ENCODE measurements at places on chromosomes 5 and 9.

GRCh38 chr9:128249908-128250838, 25.6 kb downstream of the GOLGA2 start:
- peak; percentile 99 for DNase-seq

DNA sequence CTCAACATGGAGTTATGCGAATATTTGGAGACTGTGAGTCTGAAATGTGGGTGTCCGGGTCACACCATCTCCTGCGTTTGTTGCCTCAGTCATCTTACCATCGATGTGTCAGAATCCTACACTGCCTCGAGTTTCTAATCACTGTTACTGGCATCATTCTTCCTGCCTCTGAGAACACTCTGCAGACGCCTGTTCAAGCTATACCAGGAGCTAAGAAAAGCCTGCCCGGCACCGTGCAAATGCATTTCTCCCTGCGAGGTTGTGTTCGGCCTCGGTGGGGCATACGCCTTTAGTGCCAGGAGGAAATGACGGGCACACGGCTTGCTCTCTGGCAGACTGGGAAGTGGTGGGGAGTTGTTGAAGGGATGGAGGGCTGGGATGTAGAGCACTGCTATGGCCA, 31.2 kb upstream of the SLC25A51 start:
- DNase-seq, result no peak

DNA sequence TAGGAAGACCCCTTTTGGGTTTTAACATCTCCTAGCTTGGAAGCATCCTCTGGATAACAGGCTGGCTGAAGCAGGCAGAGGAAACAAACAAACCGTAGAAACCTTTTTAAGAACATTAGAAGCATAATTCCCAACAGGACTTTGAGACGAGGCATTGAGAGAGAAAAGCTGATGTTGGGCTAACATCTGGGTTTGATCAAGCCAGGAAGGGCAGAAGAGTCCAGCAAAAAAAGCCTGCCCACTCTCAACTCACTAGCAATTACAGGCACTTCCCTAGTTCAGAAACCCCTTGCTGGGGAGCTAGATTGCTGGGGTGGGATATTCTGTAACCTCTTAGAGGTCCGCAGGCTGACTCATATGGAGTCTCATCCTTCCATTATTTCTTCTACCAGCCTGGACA, 75.4 kb upstream of the CTNNA1 start:
- no peak for DNase-seq

- DNase-seq, result peak; percentile 53
Measured at GRCh38 chr5:131068893-131069643, 96.0 kb downstream of the HINT1 start.

DNA sequence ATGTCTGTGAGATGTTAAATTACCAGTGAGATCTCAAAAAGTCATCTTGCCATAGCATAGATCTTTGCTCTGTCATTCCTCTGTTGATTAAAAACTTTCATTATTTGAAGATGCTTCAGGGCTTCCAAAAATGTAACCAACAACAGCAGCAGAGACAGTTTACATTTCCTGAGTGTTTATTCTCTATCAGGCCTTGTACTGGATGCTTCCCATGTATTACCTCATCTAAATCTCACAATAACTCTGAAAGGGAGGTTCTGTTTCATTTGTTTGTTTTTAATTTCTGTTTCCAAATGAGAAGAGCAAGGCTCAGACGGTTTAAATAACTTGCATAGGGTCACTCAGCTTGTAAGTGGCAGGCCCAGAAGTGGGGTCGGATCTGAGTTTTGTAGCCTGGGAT, 45.2 kb downstream of the MRRF start:
- no peak for DNase-seq

GRCh38 chr5:164909673-164910072, 1404.3 kb downstream of the MAT2B start:
- DNase-seq, result no peak

GRCh38 chr9:5879419-5880181, 11.1 kb upstream of the MLANA start:
- DNase-seq, result no peak

DNA sequence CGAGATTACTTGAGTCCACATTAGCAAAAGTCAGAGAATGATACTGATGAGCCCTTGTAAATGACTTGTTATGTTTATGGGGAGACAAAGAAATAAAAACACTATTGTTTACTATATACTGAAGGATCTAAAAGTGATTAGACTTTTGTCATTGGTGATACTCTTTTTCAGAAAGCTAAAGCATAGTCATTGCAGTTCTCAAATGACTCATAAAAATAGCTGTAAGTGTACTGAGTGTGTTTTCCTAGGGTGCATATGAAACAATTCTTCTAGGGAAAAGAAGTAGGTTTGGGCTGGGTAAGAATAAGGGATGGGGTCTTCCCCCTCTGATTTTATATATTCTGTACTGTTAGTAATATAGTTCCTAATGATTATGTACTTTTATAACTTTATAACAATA, 32.6 kb downstream of the WDR36 start:
- DNase-seq, result no peak

DNA sequence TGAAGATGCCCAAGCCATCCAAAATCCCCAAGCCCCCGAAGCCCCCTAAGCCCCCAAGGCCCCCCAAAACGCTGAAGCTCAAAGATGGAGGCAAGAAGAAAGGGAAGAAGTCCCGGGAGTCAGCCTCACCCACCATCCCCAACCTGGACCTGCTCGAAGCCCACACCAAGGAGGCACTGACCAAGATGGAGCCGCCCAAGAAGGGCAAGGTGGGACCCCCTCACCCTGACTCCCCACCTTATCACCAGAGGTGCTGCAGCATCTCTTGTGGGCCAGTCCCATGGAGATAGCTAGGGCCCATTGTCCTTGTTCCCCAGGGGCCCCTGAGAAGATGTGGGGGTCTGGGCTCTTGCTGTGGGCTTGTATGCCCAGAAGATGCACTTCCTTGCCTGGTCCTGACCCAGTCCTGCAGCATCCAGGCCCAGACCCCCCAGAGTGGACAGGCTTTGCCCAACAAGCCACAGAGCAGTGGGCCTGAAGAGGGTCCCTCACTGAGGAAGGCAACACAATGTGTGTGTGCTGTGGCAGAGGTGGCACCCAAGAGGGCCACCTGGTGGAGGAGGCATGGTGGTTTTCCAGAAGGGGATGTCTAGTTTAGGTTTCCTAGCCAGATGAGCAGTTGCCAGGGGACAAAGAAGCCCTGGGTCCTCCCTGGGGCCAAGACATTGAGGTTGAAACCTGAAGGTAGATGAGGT, 84.1 kb downstream of the PHF2 start:
- no peak for DNase-seq

- DNase-seq, result no peak
Measured at GRCh38 chr5:135467051-135467625, 15.0 kb upstream of the TIFAB start.

DNA sequence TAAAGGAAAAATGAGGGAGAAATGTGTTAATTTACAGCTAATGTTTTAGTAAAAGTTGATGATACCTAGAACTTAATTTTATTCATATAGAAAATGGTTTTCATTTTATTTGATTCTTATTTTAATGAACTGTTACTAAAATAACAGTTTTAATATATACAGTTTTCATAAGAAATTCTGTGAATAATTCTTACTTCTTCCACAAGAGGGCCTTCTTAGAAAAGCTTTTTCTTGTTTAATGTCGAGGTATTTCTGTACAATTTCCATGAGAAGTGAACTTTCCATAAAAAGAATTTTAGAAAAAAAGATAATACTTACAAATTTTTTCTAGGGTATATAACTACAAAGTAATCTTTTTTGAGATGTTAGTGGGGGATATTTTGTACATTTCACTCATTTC, 73.9 kb downstream of the KLF9 start:
- DNase-seq, result no peak

DNA sequence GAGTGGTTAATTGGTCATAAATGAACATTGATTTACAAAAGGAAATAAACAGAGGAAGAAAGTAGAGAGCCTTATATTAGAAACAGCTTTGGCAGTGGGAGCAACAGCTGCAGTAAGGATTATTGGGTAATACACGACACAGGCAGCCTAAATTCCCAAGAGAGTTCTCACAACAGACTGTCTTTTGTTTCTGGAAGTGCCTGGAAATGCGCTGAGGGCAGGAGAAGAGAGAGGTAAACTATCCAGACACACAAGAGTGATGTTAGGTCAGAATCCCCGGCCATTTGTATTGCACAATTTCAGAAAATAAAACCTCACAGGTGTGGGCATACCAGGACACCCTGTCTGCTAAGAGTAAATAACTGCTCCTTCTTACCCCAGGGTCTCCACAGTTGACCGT, 450.4 kb upstream of the CTNND2 start:
- no peak for DNase-seq

DNA sequence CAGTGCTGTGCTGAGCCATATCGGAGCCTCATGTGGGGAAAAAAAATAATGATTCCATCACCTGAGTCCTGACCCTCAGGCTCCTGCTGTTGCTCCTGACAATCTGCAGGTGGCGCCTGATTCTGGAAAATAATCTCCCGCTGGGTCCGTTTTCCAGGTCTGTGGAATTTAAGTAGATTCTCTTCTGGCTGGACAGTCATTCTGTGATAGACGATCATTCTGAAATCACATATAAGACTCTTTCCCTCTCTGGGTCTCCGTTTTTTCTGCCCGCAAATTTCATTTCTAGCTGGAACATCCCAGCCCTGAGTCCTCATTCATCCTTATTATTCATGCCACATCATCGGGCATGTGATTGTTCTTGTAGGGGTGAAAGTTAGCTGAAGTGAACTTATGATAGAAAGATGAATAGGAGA, 22.1 kb upstream of the STXBP1 start:
- no peak for DNase-seq

GRCh38 chr5:174717826-174718455, 6.4 kb upstream of the MSX2 start:
- no peak for DNase-seq

DNA sequence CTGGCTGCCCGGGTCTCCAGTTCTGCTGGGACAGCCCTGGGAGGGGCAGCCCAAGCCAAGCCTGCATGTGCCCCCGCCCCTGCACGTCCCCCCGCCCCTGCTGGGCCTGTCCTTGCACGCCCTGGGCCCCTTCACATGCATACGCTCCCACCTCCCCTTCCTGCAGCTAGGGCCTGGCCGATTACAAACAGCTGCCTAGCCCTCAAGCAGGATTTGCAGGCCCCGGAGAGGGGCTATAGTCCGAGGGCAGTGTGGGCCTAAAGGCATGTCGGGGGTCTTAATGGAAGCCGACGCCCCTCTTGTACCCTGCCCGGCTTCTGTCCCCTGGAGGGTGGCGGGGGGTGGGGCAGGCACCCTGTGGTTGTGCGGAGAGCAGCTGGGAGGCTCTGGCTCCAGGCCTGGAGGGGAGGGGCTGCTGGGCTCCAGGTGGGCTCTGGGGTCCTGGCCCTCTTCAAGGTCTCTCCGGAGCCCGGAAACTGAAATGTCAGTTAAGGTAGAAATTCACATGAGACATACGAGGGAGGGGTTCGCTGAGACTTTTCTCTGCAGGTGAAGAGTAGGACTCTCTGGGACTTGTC, 16.9 kb downstream of the COL5A1 start:
- DNase-seq, result no peak

- DNase-seq, result no peak
Measured at GRCh38 chr9:110545705-110546104, 33.8 kb downstream of the SVEP1 start.

DNA sequence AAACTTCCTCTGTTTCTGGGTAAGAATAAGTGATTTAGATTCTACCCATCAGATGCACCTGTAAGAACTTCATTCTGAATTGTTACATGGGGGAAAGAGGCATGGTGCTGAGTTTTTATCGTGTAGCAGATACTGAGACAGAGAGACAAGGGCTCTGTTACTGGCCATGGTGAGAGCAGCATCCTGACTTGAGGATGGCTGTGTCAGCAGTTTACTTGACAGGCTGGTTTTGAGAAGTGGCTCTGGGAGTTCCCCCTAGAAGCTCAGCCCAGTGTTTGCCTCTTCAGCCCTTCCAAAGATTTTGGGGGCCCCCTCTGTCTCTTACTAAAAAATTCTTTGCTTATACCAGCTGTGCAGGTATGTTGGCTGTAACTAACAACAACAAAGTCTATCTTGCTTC, 510.5 kb downstream of the LRRC70 start:
- no peak for DNase-seq

DNA sequence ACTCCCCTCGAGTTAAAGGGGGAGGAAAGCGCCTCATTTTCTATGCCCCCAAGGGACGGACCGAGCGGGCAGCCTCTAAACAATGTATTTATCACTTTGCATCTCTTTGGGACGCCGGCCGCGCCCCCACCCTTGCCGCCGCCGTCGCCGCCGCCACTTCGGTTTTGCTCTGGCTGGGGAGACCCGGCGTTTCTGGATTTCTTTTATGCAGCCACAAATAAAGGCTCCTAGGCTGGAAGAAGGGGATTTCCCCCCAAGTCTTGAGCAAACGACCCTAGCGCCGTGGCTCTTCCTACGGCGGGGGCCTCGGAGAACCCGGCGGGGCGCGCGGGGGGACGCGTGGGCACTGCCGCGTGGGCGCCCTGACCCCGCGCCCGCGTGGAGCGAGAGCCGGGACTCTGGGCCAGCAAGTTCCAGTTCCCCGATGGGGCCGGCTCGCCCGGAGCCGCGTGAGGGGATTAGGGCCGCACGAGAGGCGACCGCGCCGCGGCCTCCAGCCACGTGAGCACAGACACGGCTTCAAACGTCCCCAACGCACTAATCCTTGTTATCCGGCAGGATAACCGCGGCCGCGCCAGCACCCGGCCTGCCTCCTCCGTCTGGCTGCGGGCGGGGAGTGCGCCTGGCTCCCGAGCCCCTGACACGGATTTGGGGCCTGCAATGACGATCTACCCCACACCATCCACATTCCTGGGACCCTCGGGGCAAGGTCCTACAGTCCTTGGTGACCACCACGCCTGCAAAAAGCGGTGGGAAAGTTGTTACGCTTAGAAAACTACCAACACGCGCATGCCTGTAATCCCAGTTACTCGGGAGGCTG, 7.9 kb upstream of the NEUROG1 start:
- DNase-seq, result no peak

GRCh38 chr9:98438666-98439065, 183.2 kb upstream of the TBC1D2 start:
- no peak for DNase-seq

- DNase-seq, result no peak
Measured at GRCh38 chr5:106661866-106662265, 1008.9 kb downstream of the EFNA5 start.

- DNase-seq, result no peak
Measured at GRCh38 chr9:1007312-1007711, 30.9 kb downstream of the DMRT3 start.

- no peak for DNase-seq
Measured at GRCh38 chr9:7794196-7794595, 5.4 kb downstream of the DMAC1 start.

- no peak for DNase-seq
Measured at GRCh38 chr9:16884373-16884772, 13.9 kb upstream of the BNC2 start.

DNA sequence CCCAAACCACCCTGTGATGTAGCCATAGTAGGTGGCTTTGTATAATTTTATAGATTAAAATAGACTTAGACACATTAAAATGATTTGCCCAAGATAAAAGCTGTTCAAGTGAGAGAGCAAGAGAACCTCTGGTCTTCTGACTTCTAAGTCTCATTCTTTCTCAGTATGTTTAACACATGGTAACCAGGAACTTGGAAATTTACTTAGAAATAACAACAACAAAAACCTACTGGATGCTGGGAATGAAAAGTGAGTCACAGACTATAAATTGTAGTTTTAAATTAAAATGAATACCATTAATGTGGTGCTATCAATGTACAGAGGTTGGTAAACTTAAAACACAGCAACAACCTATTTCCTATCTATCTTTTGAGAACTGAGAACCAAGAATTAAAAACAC, 30.4 kb downstream of the HMGCR start:
- DNase-seq, result no peak

GRCh38 chr5:1285883-1286291, 9.0 kb downstream of the TERT start:
- DNase-seq, result no peak

GRCh38 chr5:22842574-22842973, 10.6 kb downstream of the CDH12 start:
- no peak for DNase-seq

GRCh38 chr5:161387121-161387520, 159.4 kb downstream of the GABRB2 start:
- no peak for DNase-seq

Measured in activated naive CD4-positive, alpha-beta T cell (primary cell).